Activated naive CD8-positive, alpha-beta T cell treated with anti-CD3 and anti-CD28 coated beads, Interleukin-2, amount 10 ng/mL, durations not matched to agents 7 days and 5 days (primary cell): ENCODE measurements at places on chromosomes 4 and X. TPM values are rescaled to one million over a fixed set of nuclear protein-coding genes. Genes with fewer than 3 reads are reported as not detected.

DNA sequence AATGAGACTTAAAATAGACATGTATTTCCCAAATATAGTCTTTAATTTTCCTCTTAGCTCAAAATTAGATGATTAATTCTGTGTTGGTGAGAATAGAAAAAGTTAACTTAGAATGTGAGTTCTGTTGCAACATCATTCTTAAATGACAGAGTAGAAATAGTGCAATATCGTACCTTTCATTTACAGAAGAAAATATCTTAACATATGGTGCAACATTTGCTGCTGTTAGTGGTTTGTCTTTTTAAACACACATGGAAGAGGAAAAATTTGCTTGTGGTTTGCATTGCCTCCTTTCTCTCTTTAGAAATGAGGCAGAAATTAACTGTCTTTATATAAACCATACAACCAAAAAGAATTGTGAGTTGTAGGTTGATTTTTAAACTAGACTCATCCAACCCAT lies 39.3 kb upstream of the FHDC1 start:
- no peak for DNase-seq

DNA sequence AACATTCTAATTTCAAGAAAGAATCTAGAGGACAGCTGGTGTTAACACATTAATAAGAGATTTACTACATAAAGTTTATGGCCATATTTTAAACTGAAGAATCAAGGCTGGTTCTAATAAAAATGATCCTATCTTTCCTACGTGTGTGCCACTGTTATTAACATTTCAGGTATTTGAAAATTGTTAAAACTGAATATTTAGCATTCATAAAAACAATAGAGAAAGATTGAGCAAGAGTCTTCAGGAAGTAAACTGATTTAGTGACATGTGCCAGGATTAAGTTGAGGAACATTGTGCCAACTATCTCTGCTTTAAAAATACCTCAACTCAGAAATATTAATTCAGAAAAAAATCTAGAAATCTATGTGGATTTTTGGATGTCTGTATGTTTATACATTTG lies 810.1 kb downstream of the FAT4 start:
- no peak for DNase-seq

DNA sequence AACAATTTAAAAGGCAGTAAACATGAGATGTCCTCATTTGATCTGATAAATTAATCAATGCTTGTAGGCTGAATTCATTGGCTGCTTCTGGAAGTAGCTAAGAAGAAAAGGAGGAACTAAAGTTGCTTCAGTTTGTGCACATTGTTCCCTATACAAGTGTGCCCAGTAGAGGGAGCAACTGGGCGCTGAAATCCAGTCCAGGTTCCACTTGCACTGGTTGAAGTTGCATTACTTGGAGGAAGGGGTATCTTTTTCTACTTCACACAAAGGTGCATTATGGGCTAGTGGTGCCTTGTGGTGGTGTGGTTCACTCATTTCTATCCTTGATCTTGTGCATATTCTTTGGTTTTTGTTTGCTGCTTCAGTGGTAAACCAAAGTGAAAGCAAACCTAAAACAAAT lies 67.9 kb upstream of the SOX3 start:
- no peak for DNase-seq

GRCh38 chr4:70895405-70895804 lies 6.8 kb upstream of the MOB1B start:
- no peak for DNase-seq

DNA sequence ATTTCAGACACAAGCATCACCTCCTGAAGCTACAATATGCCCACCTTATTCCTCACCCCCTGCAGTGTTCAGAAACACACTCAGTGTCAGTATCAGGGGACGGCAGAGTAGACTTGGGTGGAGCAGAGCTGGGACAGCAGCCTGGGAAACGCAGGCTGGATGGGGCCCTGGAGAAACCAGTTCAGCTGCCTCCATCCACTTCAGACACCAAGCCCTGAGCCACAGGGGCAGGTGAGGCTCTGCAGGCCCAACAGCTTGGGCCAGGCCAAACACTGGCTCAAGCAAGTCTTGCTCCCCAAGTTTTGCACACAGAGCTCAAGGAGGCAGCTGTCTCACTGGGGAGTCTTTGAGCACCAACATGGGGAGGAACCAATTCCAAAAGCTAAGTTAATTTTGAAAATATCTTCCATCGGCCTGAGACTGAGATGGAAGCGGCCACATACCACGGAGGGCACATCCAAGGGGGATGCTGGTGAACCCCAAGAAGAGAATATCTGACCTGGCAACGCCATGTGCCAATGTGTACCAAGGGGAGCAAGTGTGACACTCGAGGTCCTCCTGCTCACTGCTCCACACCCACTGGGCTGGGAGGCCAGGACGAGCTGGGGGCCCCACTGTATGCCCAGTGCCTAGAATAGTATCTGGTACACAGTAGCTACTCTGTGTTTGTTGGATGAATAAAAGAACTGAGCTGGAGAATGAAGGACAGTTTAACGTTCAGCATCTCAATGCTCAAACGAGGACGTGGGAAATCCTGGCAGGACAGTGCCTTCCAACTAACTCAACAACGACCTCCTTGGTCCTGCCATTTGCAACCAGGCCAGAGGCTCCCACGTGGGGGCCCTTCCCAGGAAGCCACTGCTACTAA lies 45.6 kb downstream of the PPP2R2C start:
- DNase-seq: no peak

DNA sequence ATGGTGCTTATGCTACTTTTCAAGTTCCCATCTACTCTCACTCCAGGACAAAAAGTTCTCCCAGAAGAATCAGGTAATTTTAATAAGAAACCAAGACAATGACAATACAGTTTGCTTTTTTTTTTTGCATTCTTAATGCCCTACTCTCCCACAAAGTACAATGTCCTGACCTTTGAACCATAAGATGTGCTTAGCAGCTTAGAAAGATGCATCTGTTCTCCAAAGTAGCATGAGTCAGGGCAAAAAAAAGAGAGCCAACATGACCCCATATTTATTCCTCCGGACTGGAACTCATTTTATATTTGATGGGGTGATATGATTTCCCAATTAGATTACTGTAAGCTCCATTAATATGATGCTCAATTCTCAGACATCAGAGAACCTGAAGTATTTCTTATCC lies 16.5 kb upstream of the PDCL2 start:
- no peak for DNase-seq

GRCh38 chrX:12770440-12770839 lies 20.8 kb upstream of the PRPS2 start:
- DNase-seq: no peak

- no peak for DNase-seq
Observed at GRCh38 chr4:130172156-130172555, 1076.2 kb downstream of the C4orf33 start.

DNA sequence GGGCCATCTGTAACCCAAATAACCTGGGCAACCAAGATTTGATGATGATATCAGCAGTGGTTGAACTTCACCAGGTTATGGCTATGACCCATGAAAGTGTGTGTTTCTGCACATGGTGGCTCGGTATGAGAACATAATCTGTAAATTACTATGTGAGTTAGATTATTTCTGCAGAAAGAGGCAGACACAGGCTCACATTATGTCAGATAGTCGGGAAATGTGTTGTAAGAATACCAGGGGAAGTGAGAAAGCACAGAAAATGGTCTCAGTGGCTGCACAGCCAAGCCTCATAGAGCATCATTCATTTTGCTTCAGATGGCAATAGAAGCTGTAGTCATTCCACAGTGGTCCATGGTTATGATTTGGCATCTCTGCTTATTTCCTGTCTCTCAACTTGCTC lies 63.0 kb upstream of the RBPJ start:
- DNase-seq: no peak

GRCh38 chrX:39377773-39378172 lies 576.5 kb downstream of the MID1IP1 start:
- DNase-seq: no peak

DNA sequence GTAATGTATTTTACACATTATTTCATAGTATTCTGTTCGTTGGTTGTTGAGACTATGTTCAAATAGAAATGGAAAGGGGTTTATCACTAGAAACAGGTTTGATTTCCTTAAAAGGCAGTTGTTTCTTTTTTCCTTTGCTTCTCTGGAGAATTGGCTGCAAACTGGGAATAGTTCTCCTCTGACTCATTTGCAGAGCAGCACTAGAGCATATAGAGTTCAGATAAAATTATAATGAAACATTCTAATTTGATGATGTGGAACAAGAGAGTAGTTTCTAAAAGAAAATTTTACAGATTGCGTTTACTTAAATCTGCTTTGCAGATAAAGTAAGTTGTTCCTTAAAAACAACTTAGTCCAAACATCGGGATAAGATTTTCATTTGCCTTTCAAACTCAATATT lies 29.7 kb downstream of the SYNPO2 start:
- DNase-seq: no peak

- DNase-seq: no peak
Observed at GRCh38 chrX:38560776-38561125, 591 bp upstream of the TSPAN7 start.

DNA sequence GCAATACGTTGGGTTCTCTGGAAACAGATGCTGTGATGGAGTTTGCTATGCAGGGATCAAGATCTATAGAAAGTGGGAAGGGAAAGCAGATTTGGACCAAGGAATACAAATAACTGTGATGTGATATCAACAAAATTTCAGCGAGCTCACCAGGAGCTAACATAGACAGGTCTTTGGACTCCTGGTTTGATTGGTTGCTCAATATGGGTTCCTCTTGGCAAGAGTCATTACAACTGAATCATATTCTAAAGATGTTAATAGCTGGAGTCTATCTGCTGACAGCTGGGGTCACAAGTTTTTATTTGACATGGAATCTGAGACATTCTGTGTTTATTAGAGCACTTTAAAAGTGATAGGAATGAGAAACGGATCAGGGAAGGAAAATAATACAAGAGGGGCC lies 637.6 kb upstream of the GNPDA2 start:
- DNase-seq: no peak

DNA sequence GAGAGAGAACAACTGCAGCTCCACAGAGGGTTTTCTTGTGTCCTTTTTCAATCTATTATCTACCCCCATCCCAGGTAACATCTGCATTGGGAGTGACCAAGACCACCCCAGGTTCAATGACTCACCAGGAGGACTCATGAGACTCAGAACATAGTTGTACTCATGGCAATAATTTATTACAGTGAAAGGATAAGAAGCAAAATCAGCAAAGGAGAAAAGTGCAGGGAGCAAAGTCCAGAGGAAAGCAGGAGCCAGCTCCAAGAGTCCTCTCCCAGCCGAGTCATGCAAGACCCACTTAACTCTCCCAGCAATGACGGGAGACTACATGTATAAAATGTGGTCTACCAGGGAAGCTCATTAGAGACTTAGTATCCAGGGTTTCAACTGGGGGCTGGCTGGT lies 129.5 kb upstream of the RBPJ start:
- DNase-seq: no peak

DNA sequence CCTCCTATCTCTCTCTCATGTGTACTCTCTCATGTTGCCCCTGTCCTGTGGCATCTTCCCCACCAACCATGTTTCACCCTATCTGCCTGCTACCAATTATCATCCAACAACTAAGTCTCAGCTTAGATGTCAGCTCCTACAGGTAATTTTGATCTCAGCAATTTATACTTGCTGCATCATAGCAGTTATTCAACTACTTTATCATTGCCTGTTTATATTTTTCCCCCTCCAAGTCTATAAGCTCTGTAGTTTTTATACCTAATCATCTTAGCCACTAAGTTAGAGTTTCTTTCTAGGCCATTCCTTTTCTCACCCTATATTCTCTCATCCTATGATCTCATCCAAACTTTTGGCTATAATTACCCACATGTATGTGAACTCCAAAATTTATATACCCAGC lies 50.7 kb downstream of the MAB21L2 start:
- DNase-seq: no peak

- DNase-seq: no peak
Observed at GRCh38 chrX:155880586-155881157, 473 bp upstream of the VAMP7 start.

DNA sequence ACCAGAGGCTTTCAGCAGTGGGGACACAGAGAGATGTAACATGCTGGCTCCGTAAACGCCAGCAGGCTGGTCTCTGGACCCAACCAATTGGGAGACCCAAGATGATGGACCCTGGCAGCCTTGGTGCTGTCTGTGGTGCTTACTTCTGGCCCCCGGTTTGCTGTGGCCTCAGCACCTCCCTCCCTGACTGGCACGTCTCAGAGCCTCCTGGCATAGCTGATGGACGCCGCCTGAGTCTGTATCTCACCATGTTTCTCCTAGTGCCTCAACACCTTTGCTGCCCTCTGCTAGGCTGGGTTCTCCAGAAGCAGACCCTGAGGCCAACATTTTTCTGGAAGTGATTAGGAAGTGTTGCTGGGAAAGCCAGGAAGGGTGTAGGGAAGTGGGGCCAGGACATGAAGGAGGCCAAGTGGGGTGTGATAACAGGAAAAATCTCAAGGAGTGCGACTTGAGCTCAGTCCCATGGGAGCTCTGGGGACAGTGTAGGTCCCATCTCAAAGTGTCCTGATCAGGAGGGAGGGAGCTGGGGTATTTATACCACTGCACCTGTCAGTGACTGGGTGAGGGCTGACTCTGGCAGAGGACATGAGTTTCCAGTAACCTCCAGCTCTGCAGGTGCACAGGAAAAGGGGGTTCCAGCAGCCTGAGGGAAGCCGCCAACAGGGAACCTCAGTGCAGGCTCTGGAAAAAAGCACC lies 31.8 kb downstream of the PPP2R2C start:
- DNase-seq: peak; percentile 9

DNA sequence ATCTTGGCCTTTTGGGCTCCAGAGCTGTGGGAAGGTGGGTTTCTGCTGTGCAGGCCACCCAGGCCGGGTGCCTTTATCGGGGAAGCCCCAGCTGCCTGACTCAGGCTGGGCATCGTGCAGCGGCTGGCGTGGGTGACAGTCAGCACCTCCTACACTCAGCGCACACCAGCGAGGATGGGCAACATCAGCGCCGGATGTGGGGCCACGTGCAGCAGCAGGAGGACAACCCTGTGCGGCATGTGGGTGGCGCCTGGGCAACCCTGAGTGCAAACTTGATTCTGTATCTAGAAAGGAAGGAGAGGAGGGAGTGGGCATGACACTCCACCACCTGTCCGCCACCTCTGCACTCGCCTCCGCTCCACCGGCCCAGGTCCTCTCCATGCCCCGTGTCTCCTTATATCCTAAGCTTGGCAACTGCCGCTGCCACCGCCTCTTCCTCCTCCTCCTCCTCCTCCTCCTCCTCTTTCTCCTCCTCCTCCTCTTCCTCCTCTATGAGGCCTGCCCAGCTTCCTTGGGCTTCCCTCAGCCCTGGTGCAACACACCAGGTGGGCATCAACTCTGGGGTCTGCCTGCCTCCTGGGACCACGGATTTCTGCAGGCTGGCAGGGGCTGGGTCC lies 107.4 kb upstream of the AFAP1 start:
- DNase-seq: no peak

Gene ZNF732
- total RNA-seq: not detected

Gene TSPAN6
- total RNA-seq: 0.17 TPM

Gene ADAM29
- total RNA-seq: not detected

Gene SH3D19
- total RNA-seq: not detected

Gene IL2
- 1.7 TPM for total RNA-seq

Gene GRID2
- not detected for total RNA-seq

Gene EXOSC9
- 50.5 TPM for total RNA-seq

Gene MAGEC2
- not detected for total RNA-seq

Gene RPS6KA6
- total RNA-seq: not detected

Gene PGRMC1
- total RNA-seq: 24.9 TPM

Gene TRIM60
- not detected for total RNA-seq

Gene CT47B1
- not detected for total RNA-seq

Gene PAGE1
- not detected for total RNA-seq
